ENCODE measurements at places on chromosomes 3 and 15. TPM values are rescaled to one million over a fixed set of nuclear protein-coding genes. Genes with fewer than 3 reads are reported as not detected.
A peak's percentile ranks its signal among the peaks of the same experiment; 100 is the strongest.

The GABRR3 gene
- total RNA-seq, result not detected

The BMF gene
- 32.1 TPM for total RNA-seq

The NCK1 gene
- 47.0 TPM for total RNA-seq

The P3H2 gene
- 44.1 TPM for total RNA-seq

The ITGA11 gene
- 2.1 TPM for total RNA-seq

The CEMIP gene
- 2.2 TPM for total RNA-seq

The DNAH1 gene
- 25.9 TPM for total RNA-seq

The CHCHD4 gene
- 32.6 TPM for total RNA-seq

The PLCB2 gene
- total RNA-seq, result 17.4 TPM

The CCR8 gene
- total RNA-seq, result not detected

The ITIH3 gene
- total RNA-seq, result 1.4 TPM

The SLC6A1 gene
- 0.14 TPM for total RNA-seq

The TMEM39A gene
- total RNA-seq, result 26.5 TPM

- peak; percentile 62 for DNase-seq
These were observed 56.4 kb upstream of the ARRDC4 start for GRCh38 chr15:97903971-97904572.

DNA sequence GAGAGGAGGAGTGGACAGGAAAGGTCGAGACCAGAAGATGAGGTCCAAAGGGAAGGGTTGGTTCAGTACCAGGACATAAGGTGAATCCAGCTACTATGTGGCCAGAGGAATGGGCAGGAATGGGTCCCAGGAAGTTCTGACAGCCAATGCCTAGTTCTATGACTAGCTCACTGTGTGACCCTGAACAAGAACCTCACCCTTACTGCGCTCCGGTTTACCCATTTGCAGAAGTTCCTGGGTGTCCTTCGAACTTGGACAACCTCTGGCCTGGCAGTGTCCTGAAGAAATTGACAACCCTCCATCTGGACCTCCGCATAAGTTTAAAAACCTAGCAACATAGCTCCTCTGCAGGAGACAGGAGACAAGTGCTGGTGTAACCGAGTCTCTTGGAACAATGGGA, 12.2 kb upstream of the PSTPIP1 start:
- no peak for DNase-seq

DNA sequence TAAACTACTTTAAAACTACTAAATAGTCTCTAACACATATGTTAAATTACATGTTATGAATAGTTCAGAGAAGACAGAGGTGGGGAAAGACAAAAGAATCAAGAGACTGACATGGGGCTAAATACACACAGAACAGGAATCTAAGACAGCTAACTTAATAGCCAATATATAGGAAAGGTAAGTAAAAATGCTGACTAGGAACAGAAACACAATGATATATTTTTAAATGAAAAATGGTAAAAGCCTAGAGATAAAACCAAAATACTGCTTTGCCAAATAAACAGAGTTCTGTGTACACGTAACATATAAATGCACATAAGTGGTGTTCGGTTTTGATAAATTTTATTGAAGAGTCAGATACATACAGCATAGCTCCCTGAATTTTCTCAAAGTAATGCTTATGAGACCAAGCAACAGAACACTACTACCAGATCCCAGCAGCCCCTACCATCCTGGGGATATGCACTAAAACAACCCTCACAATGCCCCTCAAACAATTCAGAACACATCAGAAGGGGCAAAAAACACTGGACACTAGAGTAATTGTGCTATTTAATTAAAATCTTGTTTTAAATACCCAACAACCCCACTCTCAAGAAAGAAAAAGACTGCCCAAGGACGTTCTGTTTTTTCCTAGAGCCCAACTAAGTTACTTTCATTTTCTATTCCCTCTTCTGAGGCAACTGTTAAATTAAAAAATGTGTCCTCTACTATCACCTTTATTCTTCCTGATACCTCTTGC, 121.1 kb downstream of the ADAM10 start:
- no peak for DNase-seq

- no peak for DNase-seq
These were observed 44.5 kb upstream of the MAGEF1 start for GRCh38 chr3:184756151-184757021.

- no peak for DNase-seq
These were observed 1.4 kb upstream of the BCL6 start for GRCh38 chr3:187746442-187747281.

DNA sequence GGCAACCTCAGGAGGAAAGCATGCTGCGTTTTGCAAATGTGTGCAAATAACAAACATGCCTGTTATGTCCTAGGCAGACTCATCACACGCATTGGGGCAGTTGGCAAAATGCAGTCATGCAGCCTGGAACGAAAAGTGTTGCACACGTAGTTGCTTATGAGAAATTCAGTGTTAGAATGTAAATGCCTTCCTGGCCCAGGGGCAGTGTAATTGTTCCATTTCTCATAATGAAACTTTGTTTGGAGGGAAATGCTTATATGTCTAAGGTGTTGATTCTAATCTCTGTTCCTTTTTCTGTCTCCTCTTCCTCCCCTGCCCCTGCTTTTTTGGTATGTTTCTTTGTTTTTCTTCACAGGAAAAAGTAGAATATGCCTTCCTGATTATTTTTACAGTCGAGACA, 156.0 kb downstream of the CACNA1D start:
- no peak for DNase-seq

- DNase-seq, result no peak
These were observed 75.9 kb upstream of the TMC3 start for GRCh38 chr15:81449836-81450474.

GRCh38 chr15:36887214-36887961, 213.0 kb downstream of the MEIS2 start:
- DNase-seq, result no peak

DNA sequence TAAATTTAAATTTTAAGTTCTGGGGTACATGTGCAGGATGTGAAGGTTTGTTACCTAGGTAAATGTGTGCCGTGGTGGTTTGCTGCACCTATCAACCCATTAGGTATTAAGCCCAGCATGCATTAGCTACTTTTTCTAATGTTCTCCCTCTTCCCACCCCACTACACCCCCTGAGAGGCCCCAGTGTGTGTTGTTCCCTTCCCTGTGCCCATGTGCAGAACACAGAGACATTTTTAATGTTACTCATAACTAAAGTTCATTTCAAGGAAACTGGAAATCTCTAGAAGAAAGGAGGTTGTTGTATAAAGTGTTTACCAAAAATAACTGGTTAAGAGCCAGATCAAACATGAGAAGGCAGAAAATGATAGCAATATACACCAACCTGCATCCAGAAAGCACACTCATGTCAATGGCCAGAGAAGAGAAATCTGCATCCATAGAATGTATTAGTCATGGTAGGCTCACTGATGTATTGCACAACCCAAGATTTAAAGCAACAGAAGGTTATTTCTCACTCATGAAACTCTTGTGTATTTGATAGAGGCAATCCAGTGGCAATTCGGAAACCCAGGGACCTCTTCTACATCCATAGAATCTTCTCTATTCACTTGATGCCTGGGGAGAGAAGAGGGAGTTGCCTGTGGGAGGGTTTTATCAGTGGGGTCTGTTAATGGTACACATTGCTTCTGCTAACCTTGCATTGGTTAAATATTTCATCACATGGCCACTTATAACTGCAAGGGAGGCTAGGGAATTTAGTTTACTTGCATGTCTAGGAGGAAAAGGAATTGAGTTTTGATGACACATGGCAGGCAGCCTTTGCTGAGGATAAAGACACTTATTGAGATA, 321.9 kb upstream of the RASGRP1 start:
- no peak for DNase-seq

DNA sequence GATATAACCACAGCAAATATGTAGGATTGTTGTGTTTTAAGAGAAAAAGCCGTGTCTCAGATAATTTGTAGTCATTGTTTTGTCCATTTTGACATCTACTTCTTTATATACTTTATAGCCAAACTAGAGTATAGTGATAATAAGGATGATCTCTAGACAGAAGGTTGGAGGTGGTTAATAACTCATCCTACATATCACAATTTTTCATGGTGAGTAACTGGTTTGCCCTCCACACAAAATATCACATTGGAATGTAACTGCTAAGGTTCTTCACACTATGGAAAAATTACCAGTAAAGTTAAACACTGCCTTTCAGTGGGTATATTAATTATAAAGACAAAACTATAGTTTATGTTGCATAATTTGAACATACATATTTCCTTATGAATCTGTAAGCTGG, 380.7 kb downstream of the LPP start:
- DNase-seq, result no peak

DNA sequence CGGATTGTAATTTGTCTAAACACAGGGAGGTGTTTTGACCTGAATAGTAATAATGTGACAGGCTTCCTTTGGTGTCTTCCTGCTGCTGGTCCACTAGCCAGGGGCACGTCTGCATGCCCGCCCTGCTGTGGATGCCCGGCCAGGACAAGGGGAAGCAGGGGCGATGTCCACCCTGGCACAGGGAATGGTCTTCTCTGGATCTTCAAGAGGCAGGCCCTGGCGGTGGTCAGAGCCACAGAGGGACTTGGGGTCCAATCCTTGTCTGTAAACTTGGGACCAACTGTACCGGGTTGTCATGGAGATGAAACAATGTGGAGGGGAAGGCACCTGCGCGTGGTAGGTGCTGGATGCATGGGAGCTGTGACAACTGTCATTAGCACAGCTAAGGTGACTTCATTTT, 134.1 kb downstream of the RPLP1 start:
- no peak for DNase-seq

GRCh38 chr3:111846039-111846438, 13.0 kb upstream of the PHLDB2 start:
- DNase-seq, result no peak

DNA sequence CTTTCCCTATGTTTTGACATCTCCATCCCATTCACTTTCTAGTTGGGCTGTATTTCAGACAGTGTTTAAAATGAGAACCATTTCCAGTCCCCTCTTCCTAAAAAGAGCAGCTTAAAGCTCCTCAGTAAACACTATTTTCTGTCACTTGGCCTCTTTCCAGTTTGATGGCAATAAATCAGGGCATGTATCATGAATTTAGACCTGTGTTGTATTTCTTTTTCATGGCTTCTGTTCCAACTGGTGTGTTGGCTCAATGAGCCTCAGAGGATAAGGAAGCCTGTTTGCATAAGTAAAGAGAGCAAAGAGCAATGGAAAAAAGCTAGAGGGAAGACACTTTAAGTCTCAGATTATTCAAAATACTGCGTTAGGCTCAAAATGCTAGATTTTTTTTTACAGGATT, 7.2 kb downstream of the CCDC80 start:
- DNase-seq, result no peak

- DNase-seq, result no peak
These were observed 47.7 kb upstream of the C2CD4B start for GRCh38 chr15:62212741-62213140.

- DNase-seq, result no peak
These were observed 86.6 kb downstream of the SNRK start for GRCh38 chr3:43372809-43373559.

GRCh38 chr3:20490996-20491395, 305.0 kb upstream of the SGO1 start:
- DNase-seq, result no peak

GRCh38 chr3:153273217-153273616, 111.2 kb downstream of the RAP2B start:
- DNase-seq, result no peak

GRCh38 chr3:12423918-12424630, 60.2 kb upstream of the TSEN2 start:
- DNase-seq, result no peak

DNA sequence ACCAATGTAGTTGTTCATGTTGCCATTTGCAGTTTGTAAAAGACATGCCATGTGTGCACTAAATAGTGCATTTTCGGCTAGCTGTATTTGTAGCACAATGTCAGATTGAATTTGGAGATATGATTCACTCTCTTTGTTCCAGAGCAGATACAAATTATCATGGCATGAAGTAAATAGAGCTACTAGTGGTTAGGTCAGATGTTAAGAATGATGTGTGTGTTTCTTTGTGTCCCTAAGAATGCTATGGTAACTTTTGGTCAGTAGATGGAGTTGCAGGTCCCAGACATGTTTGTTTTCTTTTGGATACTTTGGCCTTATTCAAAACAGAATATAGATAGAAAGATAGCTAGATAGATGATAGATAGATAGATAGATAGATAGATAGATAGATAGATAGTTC, 595.8 kb downstream of the NLGN1 start:
- no peak for DNase-seq

DNA sequence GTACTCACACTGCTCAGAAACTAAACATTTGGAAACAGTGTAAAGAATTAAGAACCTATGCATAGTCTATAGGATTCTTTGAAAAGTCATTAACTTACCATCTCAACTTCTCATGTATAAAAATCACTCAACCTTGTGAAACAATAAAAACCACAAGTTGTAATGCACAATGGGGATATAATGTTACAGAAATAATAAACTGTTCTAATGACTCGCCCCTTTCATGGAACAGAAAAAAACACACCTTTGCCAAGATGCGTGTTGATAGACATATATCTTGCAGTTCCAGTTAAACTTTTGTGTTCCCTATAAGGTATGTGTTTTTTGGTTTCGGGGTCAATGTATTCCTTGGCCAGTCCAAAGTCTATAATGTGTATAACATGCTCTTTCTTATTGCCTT, 50.8 kb upstream of the PPIB start:
- DNase-seq, result no peak

- DNase-seq, result no peak
These were observed 18.1 kb downstream of the ARRDC4 start for GRCh38 chr15:97978401-97979139.

DNA sequence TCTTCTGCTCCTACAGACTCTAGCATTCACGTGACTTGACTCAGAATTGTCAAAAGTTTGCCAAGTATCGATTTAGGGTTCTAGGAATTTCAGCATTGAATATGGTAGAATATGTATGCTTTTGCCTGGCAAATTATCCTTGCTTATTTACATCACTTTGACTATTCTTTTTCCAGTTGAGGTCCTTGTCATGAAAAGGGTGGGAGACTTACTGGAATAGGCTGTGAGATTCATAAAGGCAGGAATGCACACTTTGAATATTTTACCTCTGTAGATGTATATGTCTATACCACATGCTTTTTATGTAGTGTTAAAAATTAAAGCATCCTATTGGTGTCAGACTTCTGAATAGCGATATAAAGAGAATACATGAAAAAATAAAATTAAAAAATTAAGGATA, 378.8 kb upstream of the RARB start:
- DNase-seq, result no peak

DNA sequence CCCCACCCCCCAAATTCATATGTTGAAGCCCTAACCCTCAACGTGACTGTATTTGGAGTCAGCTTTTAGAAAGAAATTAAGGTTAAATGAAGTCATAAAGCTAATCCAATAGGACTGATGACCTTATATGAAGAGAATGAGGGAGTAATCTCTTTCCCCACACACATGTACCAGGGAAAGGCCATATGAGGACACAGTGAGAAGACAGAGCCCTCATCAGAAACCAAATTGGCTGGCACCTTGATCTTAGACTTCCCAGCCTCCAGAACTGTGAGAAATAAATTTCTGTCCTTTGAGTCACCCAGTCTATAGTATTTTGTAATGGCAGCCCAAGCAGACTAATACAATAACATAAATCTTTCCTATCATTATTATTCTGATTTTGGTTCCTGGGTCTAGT, 194.7 kb upstream of the NANOGP8 start:
- no peak for DNase-seq

- DNase-seq, result no peak
These were observed 25.1 kb upstream of the CSTA start for GRCh38 chr3:122299872-122300460.

- no peak for DNase-seq
These were observed 43.7 kb upstream of the ADPGK start for GRCh38 chr15:72827226-72827625.

All from mucosa of descending colon (tissue), 3 donors.